GM06990 (cell line): ENCODE measurements at places on chromosomes 11 and 22.

DNA sequence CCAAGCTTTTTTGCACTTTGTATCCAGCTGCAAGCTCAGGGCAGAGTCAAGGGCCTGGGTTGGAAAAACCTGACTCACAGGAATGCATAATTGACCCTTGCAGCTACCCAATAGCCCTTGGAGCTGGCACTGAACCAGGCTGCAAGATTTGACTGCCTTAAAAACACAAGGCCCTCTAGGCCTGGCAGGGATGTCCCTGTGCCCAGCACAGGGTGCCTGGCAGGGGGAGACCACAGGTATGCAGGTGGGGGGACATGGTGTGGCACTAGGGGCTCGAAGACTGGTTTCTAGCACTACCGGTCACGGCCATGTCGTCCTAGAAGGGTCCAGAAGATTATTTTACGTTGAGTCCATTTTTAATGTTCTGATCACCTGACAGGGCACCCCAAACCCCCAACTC is 30.2 kb downstream of the SBF1 start:
- no peak for DNase-seq

DNA sequence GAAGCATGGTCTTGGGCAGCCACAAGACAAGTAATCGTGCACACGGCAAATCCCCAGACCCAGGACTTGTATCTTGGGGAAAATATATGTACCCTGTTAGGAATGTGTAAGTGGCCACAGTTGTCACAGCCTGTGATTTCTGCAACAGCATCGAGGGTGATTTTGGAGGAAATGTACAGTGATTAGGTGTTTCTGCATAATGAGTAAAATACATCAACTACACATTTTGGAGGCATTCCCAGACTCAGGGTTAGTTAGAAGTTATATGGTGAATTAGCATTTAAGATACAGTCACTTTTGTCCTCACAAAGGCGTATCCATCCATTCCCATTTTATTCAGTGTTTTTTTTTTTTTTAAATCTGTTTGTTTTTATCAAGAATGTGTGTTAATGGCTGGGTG is 28.4 kb downstream of the SUSD2 start:
- no peak for DNase-seq

- peak; percentile 41 for DNase-seq
These were observed 3.3 kb downstream of the TTLL1 start for GRCh38 chr22:43085658-43086606.

DNA sequence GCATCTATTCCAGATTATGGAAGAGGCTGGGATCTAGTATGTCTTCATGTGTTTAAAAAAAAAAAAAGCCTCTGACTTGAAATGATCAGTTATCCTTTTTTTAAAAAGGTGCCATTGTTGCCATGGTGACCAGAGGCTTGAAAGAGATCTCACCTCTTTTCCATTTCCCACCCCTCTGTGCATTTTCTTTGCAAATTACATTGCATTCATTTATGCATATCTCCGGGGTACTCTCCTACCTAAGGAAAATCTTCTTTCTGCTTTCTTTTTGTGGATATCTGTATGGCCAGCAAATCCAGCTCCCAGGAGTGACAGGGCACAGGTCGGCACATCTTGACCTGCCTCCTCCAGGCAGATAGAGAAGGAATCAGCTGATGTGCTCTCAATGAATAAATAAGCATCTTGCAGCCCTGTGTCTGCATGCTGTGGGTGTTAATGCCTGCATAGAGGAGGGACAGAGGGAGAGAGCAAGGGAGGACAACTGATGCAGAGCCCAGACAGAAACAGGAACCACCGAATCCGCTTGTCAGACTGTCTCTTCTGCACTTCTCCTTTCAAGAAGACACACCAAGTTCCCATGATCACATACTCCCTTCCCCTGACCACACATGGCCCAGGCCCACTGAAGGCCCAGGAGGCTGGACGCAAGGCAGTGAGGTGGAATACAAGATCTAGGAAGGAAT is 50.9 kb downstream of the CWC15 start:
- DNase-seq = no peak

DNA sequence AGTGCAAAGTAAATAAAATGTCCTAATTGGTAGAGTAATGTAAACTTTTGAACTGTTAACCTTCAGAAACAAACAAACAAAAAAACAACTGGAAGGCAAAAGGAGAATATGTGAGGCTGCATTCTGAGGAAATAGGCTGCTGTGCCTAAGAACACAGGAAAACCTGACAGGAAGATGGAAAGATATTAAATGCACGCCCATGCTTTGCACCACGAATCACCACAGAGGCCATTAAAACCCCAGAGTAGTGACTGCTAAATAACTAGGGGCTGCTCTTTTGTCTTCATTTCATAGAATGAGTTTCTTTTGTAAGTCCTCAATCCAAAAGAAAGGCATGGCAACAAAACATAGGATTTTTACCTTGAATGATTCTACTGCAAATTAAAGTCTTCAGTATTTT is 436.0 kb downstream of the RAB38 start:
- DNase-seq = no peak

DNA sequence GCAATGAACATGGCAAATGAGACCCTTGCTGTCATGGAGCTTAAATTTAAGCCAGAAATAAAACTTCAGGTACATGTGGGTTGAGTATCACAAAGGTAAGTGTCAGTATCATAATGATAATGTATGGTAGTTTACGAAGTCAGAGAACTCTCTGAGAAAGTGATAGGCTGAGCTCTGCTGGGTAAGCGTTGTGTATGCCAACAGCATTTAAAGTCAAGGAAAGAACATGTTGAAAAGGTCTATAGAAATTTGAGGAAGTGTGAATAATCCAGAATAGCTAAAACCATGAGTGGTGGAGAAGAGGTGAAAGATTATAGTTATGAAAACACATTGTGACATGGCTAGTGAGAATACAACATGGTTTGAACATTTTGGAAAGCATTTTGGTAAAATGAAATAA is 17.4 kb upstream of the CTSC start:
- DNase-seq = peak; percentile 47

DNA sequence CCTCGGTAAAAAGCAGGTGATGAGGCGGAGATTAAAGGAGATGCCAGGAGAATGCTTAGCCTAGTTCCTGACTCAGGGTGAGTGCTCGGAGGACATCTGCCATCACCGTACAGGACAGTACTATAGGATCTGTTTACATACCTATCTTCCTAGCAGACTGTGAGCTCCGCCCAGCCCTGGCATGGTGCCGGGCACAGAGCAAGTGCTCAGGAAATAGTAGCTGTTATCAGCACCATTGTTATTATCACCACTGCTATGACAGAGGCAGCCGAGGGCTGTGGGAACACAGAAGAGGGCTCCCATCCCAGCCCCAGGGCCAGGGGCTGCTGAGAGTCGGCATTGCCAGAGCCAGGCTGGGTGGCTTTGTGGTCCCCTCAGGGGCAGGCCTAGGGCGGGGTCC is 642 bp upstream of the SEPTIN3 start:
- DNase-seq = no peak

DNA sequence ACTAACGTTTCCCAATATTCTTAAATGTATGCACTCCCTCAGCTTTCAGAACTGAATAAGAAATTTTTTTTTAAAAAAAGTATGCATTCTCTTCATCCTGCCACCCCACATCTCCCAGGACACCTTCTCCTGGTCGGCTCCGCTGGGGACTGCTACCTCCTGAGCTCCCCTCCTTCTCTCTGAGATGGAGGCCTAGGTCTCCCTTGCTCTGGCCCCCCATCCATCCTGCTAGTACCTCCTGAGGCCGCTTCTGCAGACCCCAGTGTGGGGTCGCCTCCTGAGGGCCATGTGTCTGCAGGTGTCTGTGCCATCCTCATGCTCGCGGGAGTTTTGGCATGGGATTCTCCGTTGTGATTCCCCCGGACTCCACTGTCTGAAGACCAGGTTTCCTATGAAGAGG is 27.8 kb downstream of the FAM118A start:
- DNase-seq = no peak

DNA sequence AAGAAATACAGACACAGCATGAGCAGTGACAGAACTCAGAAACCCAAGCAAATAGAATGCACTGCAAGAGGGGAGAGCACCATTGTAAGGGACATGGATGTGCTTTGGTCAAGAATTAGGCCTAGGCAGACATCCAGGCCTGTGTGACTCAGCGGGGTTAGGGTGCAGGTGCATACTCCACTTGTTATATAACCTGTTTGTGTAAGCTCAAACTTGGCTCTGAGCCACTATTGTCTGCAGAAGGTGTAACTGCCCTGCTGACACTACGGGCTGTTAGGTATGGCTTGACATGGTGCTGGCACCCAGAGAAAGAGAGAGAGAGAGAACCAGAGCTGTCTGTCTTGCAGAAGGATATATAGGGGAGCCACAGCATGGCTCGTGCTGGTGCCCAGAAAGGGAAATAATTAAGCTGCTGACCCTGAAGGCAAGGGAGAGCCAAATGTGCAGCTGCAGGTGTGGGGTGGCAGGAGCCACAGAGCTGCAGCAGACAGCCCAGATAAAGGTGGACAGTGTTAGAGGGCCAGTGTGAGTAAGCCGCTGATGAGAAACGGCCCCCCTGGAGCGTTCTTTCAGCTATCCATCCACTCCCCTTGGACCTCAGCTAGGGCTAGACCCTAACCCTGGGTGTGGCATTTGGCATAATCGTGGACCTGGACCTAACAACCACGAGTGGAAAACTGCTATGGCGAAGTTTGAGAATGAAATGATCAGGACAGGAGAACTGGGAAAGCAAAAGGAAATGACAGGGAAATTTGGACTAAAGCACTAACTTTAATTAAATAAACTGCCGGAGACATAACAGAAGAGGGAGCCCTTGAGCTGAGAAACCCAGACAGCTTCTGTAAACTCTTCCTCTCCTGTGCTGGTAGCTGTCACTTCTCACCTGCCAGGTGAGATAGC is 253.0 kb upstream of the CCDC179 start:
- DNase-seq = no peak

- no peak for DNase-seq
These were observed 3.6 kb upstream of the CHID1 start for GRCh38 chr11:914204-914603.

GRCh38 chr11:119666463-119667131 is 62.4 kb downstream of the NECTIN1 start:
- DNase-seq = peak; percentile 48

DNA sequence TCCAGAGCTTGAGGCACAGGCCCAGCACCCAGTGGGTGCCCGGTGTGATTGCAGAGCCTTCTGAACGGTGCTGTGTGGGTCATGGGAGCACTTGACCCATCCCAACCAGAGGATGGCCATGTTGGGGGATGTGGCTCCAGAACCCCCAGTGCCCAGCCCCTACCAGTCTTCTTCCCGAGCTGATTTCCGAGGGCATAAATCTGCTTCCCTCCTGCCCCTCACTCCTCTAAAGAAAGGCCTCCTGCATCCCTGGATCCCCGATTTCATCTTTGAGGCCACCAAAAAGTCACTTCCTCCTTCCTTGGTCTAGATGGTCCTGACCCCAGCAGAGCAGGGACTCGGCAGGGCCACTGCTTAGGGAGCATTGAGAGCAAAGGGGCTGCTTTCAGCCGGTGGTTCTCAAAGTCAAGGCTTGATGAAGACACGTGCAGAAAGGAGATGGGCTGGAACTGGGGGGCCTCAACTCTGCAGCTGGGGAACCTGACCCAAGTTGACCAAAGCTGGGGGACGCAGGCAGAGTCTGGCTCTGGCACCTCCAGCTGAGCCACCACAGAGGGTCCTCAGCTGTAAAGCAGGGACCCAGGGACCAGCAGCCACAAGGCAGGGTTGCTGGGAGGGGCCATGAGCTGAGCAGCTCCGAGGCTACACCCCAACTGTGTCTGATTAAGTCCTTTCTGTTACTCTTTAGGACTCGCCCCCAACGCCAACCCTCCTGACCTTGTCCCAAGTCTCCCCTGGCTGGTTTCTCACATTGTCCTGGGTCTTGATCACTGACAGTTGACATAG is 56.6 kb downstream of the LINC01488 start:
- no peak for DNase-seq

GRCh38 chr11:94806014-94806413 is 37.9 kb downstream of the AMOTL1 start:
- DNase-seq = no peak

- no peak for DNase-seq
These were observed 18.5 kb downstream of the SLC35F2 start for GRCh38 chr11:107840129-107840484.
